ENCODE measurements at places on chromosomes 4 and X.
A peak's percentile ranks its signal among the peaks of the same experiment; 100 is the strongest.

DNA sequence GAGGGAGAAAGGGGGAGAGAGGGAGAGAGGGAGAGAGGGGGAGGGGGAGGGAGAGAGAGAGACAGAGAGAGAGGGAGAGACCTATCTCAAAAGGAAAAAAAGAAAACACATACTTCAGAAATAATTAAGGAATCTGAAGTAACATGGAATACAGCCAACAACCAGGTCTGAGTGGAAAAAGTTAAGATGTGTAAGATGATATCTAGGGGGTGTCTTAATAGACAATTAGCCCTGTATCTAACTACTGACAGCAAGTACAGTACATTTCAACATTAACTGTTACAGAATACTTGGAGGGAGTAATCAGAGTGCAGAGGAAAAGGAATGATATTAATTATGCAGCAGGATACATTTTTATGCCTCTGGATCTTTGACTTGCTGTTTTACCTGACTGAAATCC lies 22.4 kb downstream of the NUP54 start:
- DNase-seq, result no peak

GRCh38 chr4:4609622-4610334 lies 67.9 kb upstream of the STX18 start:
- DNase-seq, result no peak

DNA sequence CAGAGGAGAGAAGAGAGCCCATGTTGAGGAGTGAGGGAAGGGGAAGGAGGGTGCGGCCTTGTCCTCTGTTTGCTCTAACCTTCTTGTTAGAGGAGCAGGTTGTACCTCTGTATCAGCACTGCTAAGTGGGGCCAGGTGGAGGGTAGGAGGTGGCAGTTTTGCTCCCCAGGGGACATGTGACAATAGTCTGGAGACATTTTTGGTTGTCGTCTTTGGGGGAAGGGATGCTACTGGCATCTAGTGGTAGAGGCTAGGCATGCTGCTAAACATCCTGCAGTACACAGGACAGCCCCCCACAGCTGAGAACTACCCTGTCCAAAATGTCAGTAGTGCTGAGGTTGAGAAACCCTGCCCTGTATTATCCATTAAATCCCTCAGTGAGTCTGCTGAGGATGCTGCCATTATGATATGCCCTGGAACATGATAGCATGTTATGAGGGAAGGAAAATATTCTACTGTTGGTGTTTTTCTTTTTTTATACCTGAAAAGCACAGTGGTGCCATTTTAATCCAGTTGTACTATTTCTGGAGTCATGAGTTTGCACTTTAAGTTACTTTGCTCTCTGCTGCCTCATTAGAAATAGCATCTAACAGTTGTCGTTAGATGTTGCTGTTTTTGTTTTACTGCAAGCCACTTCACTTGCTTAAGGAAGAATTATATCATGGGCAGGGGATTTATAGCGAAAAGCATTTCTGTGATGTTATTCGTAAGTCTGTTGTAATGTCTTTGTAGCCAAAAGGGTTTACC lies 90.6 kb downstream of the LRP2BP start:
- DNase-seq, result peak; percentile 37

DNA sequence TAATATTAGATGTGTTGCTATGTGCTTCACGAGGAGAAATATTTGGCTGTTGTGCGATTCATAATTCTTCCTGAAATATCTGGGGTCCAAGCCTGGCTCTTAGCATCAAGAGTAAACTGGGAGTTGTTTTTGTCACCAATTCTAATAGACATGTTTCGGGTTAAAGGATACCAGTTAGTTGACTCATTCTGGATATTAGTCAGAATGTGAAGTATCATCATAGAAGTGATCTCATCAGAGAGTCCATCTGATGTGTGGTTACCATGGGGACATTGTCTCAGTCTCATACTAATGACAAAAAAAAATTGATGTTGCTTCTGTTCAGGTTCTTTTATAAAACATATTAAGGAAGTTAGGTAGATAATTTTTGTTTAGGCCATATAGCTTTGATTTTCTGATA lies 57.2 kb upstream of the MTMR1 start:
- DNase-seq, result no peak

GRCh38 chr4:107806196-107806595 lies 18.5 kb upstream of the SGMS2 start:
- no peak for DNase-seq

DNA sequence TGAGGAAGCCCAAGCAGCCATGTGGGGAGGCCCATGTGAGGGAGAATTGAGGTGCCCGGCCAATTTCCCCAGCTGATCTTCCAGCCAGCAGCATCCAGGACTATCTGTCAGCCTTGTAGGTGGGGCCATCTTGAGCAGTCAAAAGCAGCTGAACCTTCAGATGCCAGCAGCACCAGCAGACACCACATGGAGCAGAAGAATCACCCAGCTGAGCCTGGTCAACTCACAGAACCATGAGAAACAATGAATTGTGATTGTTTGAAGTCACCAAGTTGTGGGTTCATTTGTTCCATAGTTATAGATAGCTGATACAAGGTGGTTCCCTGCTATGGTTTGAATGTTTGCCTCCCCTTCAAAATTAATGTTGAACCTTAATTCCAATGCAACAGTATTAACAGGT lies 85.1 kb upstream of the ATP6AP2 start:
- DNase-seq, result no peak

DNA sequence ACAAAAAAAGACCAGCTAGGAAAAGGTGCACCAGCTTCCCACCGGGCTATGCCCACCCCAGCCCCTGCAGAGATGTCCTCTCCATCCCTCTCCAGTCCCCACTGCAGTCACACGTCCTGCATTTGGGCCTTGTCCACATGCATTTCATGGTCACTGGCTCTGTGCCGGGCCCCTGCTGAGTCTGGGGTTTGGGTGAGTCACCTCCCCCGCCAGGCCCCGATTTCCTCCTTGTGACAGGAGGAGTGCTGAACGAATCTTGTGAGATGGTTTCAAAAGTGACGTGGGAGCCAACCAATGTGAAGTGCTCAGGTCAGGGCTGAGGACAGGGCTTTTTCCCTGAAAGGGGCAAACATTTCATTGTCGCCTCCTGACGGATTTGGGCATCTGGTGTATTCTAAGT lies 7.1 kb downstream of the CPZ start:
- no peak for DNase-seq

- peak; percentile 76 for DNase-seq
These were observed 327.4 kb downstream of the PPP3CA start for GRCh38 chr4:101019941-101020401.
